ENCODE measurements at places on chromosomes 12 and 14.

GRCh38 chr12:110907583-110907982 is 12.8 kb downstream of the MYL2 start:
- DNase-seq = no peak

DNA sequence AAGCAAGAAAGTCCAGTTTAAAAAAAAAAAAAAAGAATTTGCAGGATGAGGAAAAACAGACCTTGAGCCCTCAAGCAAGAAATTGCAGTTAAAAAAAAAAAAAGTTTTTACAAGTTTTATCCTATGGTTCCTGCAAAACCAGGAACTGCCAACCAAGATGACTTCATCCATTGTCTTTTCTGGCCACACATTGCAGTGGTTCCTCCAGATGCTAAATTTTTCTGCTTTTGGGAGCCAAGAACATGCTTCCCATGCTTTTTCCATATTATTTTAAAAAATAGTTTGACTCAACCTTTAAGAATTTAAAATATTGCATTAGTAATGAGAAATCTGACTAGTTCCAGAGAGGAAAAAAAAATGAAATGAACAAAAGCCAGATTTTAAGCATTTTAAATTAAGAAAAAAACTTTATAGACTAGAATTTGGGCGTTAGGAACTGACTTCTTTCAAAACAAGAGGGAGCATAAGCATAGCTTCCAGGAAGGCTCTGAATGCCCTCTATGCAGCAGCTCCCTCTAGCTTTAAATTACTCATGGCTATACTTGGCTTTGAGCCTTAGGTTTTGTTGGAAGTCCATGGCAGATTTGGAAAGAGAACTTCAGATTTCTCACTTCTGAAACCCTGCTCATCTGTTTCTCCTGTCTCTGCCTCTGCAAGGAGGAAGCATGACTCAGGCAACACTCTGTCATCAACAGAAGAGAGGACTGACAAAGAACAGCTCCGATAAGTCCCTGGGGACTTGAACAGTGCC is 124.5 kb downstream of the GPR65 start:
- no peak for DNase-seq

- no peak for DNase-seq
Observed at GRCh38 chr12:53575502-53576249, 50.5 kb downstream of the ATF7 start.

DNA sequence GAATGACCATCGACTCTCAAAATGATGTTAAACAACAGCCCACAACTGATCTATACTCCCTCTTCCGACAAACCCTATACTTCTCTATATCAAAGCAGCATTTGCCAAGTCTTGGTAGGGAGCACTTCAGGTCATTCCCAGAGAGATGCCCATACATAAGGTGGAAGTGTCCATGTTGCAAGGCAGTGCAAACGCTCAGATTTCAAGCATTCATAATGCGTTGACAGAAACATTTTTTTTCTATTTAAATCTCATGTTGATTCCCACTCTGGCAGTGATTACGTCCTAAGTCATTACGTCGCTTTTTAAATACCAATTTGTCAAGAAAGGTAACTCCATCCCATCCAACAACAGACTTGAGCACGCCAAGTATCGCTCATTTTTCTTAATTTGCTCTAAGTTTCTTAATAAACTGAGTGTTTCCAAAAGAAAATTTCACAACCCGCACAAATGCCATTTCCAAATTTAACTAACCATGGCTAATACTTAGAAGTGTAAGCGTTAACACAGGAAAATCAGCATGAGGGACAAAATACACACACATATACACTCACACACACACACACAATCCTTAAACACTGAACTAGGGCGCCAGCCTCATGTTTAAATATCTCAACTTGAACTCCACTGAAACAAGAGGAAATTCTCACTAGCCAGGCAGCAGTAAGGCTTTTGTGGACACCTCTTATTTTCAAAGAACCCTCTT is 1.1 kb downstream of the GXYLT1 start:
- no peak for DNase-seq

GRCh38 chr12:130201037-130201436 is 38.8 kb downstream of the FZD10 start:
- no peak for DNase-seq

Data from stimulated activated CD4-positive, alpha-beta T cell treated with anti-CD3 and anti-CD28 coated beads, Interleukin-2, amount 100 ng/mL, for 48 hours (primary cell).